ENCODE measurements at places on chromosomes 1 and 21.

DNA sequence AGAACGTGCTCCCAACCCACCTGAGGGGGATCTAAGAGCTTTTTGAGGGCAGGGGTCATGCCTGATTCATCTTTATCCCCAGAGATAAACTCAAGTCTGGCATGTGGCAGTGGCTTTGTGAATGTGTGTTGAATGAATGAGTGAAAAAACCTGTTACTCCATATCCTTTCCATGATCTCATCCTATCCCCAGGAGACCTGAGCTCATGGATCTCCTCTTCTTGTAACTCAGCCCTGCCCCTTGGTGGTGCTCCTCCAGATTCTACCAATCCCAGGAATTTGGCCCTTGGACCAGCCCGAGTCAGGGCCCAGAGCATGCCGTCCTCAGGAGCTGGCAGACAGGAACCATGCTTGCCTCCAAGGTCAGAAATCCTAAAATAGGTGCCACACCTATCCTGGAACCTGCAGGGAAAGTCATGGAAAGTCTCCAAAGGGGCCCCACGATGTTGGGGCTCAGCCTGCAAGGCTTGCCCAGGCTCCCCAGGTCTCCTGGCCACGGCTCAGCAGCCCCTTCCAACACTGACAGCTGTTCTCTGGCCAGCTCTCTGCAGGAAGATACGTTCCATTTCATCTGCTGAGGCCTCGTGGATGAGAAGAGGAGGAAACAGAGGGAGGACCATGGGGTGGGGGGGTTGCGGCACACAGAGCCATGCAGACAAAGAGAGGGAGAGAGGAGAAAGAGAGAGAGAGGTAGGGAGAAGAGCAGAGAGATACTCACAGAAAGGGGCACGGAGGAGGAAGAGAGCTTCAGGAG lies 214.6 kb downstream of the TRABD2B start:
- no peak for DNase-seq

GRCh38 chr1:204219971-204220616 lies 6.3 kb upstream of the GOLT1A start:
- DNase-seq: no peak

- DNase-seq: no peak
Measured at GRCh38 chr1:7421471-7422075, 349.5 kb upstream of the VAMP3 start.

DNA sequence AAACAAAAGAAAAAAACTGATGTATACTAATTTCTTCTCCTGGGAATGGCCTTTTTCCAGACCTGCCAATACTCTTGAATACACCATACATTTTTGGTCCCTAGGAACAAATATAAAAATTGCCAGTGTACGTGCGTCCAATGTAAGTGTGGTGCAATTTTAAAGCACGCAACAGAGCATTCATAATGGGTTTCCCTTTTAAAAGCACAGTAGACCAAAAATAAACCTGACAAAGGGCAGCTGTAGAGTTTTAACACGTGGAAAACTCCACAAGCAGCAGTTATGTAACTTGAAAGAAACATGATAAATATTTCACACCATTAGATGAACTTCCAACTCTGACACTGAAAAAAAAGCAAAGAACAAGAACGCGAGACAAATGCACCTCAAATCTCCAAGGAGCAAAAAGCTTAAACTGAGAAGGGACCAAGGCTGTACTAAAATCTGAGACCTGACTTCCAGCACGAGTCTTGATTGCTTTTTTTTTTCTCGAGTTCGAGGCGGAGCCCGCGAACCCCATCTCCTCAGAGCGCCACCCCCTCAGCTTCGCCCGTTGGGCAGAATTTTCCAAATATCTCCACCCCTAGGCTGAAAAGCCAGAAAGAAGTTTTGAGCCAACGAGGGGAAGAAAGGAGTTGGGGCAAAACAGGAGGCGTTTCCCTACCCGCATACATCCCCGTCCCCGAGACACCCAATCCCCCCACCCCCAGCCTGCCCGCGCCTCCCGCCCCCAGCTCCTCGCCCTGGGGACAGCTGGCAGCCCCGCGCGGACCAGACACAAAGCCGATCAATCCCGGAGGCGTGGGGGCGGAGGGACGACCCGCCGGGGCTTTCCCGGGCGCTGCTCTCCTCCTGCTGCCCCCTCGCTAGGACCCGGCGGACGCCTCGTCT lies at the start of gene JAM2:
Gene JAM2 (plus strand): TSS at position 599 of the 891 bp plus-strand sequence. CDS start 564 bp downstream, outside the sequence.
- DNase-seq: no peak

DNA sequence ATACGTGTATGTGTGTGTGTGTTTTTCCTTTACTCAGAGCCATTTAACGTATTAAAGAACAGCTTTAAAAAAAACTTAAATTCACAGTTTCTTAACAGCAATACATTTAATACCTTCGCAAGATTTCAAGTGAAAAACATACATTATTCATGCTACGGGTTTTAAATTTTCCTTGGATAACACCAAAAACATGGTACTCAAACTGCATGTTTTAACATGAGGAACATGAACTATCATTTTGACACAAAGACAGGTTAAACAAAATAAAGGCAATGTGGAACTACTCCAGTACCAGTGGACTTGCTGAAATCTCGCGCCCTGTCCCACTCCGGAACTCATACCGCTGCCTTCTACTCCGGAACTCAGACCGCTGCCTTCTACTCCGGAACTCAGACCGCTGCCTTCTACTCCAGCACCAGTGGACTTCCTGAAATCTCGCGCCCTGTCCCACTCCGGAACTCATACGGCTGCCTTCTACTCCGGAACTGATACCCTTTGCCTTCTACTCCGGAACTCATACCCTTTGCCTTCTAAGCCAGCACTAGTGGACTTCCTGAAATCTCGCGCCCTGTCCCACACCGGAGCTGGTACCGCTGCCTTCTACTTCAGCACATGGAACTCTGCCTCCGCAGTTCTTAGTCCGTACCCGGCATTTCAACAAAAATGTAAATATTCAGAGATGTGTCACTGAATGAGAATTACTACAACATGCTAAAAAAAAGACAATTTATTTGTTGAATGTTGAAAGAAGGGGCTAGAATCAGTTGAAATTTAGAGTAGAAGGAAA lies 148.6 kb downstream of the NCAM2 start:
- DNase-seq: no peak

- DNase-seq: no peak
Measured at GRCh38 chr21:15171546-15171945, 106.7 kb upstream of the NRIP1 start.

DNA sequence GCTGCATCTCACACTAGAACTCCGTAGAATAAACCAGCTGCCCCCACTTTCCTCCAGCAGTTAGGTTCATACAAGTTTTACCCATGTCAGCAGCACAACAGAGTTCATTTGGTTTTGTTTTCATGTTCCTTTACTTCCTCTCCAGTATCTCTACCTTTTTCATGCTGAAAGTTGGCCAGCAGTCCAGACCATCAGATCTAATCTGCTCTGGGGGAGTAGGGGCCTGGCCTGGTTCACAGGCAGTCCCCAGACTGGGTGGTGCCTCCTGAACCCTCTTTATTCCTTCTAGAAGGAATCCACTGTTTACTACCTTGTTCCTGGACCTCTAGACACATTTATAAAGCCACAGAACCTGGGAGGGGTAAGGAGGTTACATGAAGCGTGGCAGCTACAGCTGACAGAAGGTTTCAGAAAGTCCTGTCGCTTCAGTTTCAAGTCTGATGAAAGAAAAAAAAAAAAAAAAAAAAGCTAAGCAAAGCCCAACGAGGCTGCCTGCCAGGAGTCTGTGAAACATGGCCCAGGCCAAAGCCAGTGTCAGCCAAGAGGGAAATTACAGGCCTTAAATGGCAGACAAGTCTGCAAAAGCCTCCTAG lies 184.6 kb upstream of the JUN start:
- no peak for DNase-seq

- no peak for DNase-seq
Measured at GRCh38 chr1:99700020-99700419, 54.1 kb downstream of the PALMD start.

GRCh38 chr1:18385239-18385790 lies 95.4 kb upstream of the KLHDC7A start:
- DNase-seq: no peak
